Activated CD4-positive, alpha-beta T cell treated with anti-CD3 and anti-CD28 coated beads, Interleukin-2, amount 50 U/mL, for 24 hours (primary cell): ENCODE measurements at places on chromosomes 13 and 19.

GRCh38 chr19:48325265-48325910, at the start of gene EMP3:
EMP3 (plus strand) TSS chr19:48325552; CDS start chr19:48326845, 1,293 bp downstream.
- DNase-seq = peak; percentile 56

GRCh38 chr13:40666933-40667621, 636 bp upstream of the FOXO1 start:
- DNase-seq = no peak

DNA sequence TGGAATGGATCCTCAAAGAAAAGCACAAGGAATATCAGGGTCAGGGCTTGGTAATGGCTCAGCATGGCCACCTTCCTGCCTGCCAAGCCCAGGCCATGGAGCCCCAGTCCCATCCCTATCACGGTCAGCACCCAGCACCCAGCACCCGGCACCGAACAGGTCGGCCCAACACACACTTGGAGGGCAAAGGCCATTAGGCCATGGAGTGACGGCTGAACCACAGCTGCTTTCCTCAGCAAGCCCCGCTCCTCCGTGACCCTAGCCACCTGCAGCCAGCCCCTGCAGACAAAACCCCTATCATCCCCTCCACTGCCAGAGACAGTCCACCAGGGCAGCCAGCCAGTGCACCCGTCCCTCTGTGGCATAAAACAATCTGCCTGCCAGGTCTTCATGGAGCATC, 20.6 kb downstream of the PEPD start:
- DNase-seq = no peak

- DNase-seq = no peak
Observed at GRCh38 chr13:39269004-39269403, 230.7 kb downstream of the NHLRC3 start.

DNA sequence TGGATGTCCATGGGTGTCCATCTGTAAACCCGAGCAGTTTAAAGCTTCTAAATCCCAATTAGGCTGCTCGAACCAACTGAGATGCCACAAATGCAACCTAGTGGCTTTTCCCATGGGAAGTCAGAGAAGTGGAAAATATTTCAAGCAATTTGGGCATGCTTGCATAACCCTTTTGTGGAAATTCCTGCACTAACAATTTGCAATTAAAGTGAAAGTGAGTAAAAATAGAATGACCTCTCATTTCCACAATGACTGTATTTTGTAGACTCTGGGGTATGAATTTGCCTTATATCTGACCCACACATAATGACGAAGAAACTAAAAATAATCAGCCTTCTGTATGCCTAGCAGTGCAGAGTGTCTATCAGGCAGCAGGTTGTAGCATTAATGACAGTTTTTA, 91.8 kb upstream of the TSC22D1 start:
- no peak for DNase-seq

DNA sequence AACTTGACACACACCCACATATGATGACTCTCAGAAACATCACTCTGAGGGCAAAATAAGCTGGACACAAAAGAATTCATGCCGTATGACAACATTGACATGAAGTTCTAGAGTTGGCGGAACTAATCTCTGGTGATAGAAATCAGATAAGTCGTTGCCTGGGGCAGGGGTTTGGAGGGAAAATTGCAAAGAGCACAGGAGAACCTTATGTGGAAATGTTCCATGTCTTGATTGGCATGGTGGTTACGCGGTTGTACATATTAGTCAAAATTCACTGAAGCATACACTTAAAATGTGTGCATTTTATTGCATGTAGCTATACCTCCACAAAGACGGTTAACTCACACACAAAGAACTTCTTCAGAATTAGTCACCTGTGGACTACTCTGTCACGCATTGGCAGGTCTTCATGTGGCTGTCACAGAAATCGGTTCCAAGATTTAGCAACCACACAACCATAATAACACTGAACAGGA, 137.8 kb upstream of the GJB6 start:
- DNase-seq = no peak

DNA sequence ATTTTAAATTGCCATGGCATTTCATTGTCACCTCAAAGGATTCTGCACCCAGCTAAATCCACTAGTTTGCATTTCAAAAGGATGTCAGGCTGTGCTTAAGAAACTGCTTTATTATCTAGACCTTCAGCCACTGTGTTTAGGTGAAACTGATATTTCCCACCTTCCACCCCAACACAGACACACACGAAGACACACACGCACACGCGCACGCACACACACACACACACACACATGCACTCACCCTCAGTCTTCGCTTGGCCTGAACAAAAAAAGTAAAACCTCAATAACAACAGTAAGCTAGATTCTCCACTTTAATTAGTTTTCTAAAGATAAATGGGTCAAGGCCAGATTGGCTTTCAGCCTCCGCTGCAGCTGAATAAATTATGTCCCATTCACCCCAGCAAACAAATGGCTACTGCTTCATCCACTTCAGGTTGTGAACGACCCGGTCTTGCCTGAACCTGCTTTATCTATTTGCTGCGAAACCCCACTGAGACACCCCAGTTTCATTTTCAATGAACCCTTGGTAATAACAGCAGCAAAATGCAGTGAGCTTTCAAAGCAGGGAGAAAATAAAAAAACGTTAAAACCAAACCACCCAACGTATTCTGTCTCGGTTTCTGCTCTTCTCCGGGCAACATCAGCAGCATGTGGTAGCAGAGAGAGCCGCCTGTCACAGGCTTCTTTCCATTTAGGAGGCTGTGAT, 166.8 kb downstream of the DCT start:
- DNase-seq = no peak

DNA sequence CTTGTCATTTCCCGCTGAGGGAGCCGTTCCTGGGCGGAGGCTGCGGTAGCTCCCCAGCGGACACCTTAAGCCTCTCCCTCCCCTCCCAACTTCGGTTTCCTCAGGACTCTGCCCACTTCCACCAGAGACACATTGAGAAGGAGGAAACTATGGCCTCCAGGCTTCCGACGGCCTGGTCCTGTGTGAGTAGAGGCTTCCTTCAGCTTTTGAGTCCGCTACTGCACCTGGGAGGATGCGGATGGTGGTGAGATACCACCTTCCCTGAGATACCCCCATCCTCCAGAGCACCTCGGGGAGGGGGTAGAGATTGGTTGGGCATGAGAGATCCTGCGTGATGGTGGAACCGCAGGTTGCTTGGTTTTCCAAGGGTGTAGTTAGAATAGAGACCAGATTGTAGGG, 955 bp downstream of the ZNF274 start:
- no peak for DNase-seq

GRCh38 chr19:2774953-2775555, 8.0 kb downstream of the SGTA start:
- no peak for DNase-seq
